A549 treated with DMSO at 1 μM for 4 hours (cell line): ENCODE measurements at places on chromosomes 7 and 10. TPM values are rescaled to one million over a fixed set of nuclear protein-coding genes. Genes with fewer than 3 reads are reported as not detected.

The TMEM140 gene
- 1.3 to 1.7 TPM (median 1.4 TPM) in 5 replicates for total RNA-seq

The NUTM2A gene
- 0.05 to 0.19 TPM (median 0.12 TPM) in 4 of 5 replicates, not detected in the other for total RNA-seq

The TMEM184A gene
- 6.7 to 15.3 TPM (median 13.2 TPM) in 5 replicates for total RNA-seq

The GRB10 gene
- total RNA-seq = 68.4 to 95.1 TPM (median 82.8 TPM) in 5 replicates

The ATOH7 gene
- total RNA-seq = 0.19 to 0.44 TPM (median 0.26 TPM) in 5 replicates

The FEZF1 gene
- total RNA-seq = not detected in 5 replicates

The GUSB gene
- total RNA-seq = 28.1 to 34.4 TPM (median 31.5 TPM) in 5 replicates

The TEX47 gene
- not detected in 5 replicates for total RNA-seq

The CYP2E1 gene
- total RNA-seq = 0.19 to 0.30 TPM (median 0.28 TPM) in 5 replicates

The SEMA4G gene
- 7.2 to 10.3 TPM (median 9.2 TPM) in 5 replicates for total RNA-seq

The HOXA1 gene
- 2.3 to 4.4 TPM (median 3.6 TPM) in 5 replicates for total RNA-seq

The NEUROG3 gene
- total RNA-seq = not detected in 5 replicates

The CALML3 gene
- not detected in 5 replicates for total RNA-seq

The ERVW-1 gene
- not detected in 5 replicates for total RNA-seq

The IDE gene
- total RNA-seq = 20.3 to 34.0 TPM (median 29.5 TPM) in 5 replicates

The PRKCQ gene
- 4.2 to 4.9 TPM (median 4.5 TPM) in 5 replicates for total RNA-seq

The DENND11 gene
- 6.4 to 8.4 TPM (median 7.7 TPM) in 5 replicates for total RNA-seq

The OPN1SW gene
- total RNA-seq = not detected in 5 replicates

The ATRNL1 gene
- total RNA-seq = 0.16 to 0.45 TPM (median 0.25 TPM) in 5 replicates

The GPR37 gene
- total RNA-seq = 0.50 to 0.63 TPM (median 0.56 TPM) in 5 replicates

The LIPJ gene
- not detected in 5 replicates for total RNA-seq

The PCGF6 gene
- 11.1 to 13.1 TPM (median 12.3 TPM) in 5 replicates for total RNA-seq

The GIMAP4 gene
- total RNA-seq = not detected in 5 replicates

The PIP gene
- total RNA-seq = not detected in 5 replicates

The TMEM254 gene
- total RNA-seq = 14.7 to 21.1 TPM (median 19.8 TPM) in 5 replicates

The TMEM176A gene
- not detected in 5 replicates for total RNA-seq

The HTR5A gene
- total RNA-seq = not detected in 5 replicates

The FAM13C gene
- total RNA-seq = 0.12 to 0.28 TPM (median 0.14 TPM) in 3 of 5 replicates, not detected in the others

The BHLHA15 gene
- 0.44 to 0.66 TPM (median 0.56 TPM) in 5 replicates for total RNA-seq

The UPK3B gene
- 10.4 to 20.2 TPM (median 18.3 TPM) in 5 replicates for total RNA-seq

The PON3 gene
- 28.7 to 39.9 TPM (median 35.0 TPM) in 5 replicates for total RNA-seq

The SFTPA1 gene
- not detected in 5 replicates for total RNA-seq

The SH2D4B gene
- 0.02 to 0.08 TPM (median 0.06 TPM) in 3 of 5 replicates, not detected in the others for total RNA-seq

The ADAP1 gene
- total RNA-seq = 3.8 to 5.7 TPM (median 4.1 TPM) in 5 replicates

The OR2A42 gene
- not detected in 5 replicates for total RNA-seq

The FANK1 gene
- total RNA-seq = 2.9 to 5.7 TPM (median 4.2 TPM) in 5 replicates

The HOXA9 gene
- 0.44 to 0.78 TPM (median 0.74 TPM) in 5 replicates for total RNA-seq

The ZNF365 gene
- total RNA-seq = 0.94 to 1.2 TPM (median 1.1 TPM) in 5 replicates

The TSPAN33 gene
- 4.6 to 6.8 TPM (median 6.1 TPM) in 5 replicates for total RNA-seq

The C10orf53 gene
- total RNA-seq = not detected in 5 replicates

The ANKRD1 gene
- total RNA-seq = 3.8 to 10.5 TPM (median 7.1 TPM) in 5 replicates

The C10orf143 gene
- 0.57 to 0.83 TPM (median 0.74 TPM) in 5 replicates for total RNA-seq

The ENTPD1 gene
- 0.02 to 0.05 TPM (median 0.05 TPM) in 4 of 5 replicates, not detected in the other for total RNA-seq

The CYP3A4 gene
- not detected in 5 replicates for total RNA-seq

The ANK3 gene
- total RNA-seq = 0.59 to 1.00 TPM (median 0.78 TPM) in 5 replicates

The NHLRC2 gene
- 6.2 to 9.6 TPM (median 7.0 TPM) in 5 replicates for total RNA-seq

The CFTR gene
- 0.31 TPM in 1 of 5 replicates, not detected in the others for total RNA-seq

The TYSND1 gene
- total RNA-seq = 13.1 to 19.4 TPM (median 18.4 TPM) in 5 replicates

The FGFBP3 gene
- total RNA-seq = 1.7 to 2.8 TPM (median 2.3 TPM) in 5 replicates
